ENCODE measurements at places on chromosomes 3 and 15.

- DNase-seq = no peak
Observed at GRCh38 chr3:107810171-107811071, 280.4 kb downstream of the CD47 start.

- no peak for DNase-seq
Observed at GRCh38 chr15:40847223-40847961, 3.5 kb downstream of the SPINT1 start.

- DNase-seq = no peak
Observed at GRCh38 chr15:59290295-59291212, 82.1 kb downstream of the MYO1E start.

DNA sequence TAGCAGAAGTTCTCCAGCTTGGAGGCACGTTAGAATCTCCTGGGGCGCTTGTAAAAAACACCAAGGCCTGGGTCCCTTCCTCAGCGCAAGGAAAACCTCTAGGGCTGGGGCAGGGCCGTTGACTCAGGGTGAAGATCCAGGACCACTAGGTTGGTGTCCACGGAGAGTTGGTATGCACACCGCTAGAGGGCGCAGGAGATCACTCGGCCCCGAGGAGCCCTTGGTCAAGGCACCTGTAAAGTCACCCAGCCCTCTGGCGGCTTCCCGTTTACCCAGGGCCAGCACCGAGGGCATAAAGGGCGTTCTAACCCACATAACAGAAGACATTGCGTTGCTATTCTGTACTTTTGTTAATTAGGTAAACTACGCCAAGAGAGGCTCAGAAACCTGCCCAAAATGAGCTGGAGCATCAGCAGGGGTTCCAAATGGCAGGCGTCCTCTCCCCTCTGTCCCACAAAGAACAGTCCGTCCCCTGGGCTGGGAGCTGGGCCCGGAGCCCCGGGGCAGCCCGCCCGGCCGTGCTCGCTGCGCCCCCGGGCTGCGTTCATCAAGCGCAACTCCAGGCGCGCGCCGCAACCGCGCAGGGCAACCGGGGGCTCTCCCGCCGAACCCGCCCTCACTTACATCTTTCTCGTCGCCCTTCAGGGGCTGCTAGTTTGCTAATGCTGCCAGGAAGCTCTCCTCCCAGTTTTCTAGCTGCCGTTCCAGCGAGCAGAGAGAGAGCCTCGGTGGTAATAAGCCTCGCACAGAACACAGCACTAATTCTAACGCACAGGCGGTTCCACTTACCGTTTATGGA is 332.1 kb downstream of the ARRDC4 start:
- peak; percentile 1 for DNase-seq

GRCh38 chr15:54556231-54556630 is 578.0 kb downstream of the UNC13C start:
- no peak for DNase-seq

- no peak for DNase-seq
Observed at GRCh38 chr3:154758109-154758868, 321.8 kb upstream of the MME start.

GRCh38 chr3:43102773-43103480 is 3.0 kb downstream of the POMGNT2 start:
- no peak for DNase-seq

- DNase-seq = no peak
Observed at GRCh38 chr3:186165331-186165730, 56.4 kb upstream of the ETV5 start.
